ENCODE measurements at places on chromosomes 2 and 18.

DNA sequence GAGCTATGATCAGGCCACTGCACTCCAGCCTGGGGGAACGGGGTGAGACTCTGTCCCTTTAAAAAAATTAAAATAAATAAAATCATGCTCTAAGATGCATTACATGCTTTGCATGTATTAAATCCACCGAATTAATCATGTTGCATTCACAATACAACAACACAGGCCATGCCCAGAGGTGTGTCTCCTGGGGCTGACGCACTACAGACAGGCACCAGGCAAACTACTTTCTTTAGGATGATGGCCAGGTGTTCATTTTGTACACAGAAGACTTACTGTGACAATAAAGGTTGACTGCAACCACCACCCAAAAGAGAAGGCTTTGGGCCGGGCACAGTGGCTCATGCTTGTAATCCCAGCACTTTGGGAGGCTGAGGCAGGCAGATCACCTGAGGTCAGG is 226.8 kb upstream of the PXDN start:
- no peak for DNase-seq

DNA sequence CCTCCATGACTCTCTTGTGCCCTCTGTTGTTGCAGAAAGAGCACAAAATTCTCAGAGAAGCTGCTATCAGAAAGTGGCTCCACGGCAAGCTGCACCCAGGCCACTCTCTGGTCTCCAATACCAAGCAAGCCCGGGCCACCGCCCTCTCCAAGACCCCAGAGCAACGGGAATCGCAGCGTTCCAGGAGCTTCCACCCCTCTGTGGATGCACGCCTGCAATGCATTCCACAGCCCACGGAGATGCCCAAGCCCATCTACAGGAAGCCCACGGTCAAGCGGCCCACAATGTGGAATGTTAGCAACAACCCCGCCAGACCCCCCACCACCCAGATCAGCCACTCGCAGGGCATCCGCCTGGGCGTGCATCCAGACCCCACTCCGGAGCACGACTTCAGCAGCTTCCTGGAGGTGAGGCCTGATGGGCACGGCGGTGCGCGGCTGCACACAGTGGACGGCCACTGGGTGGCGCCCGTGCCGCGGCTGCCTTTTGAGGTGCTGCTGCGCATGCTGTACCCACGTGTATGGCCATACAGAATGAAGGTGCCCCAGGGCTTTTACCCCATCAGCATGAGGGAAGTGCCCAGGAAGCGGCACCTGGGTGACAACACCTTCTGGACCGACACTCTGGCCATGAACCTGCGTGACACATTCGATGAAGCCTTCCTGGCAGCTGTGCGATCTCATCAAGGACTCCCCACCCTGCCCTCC is 6.3 kb downstream of the ANKRD53 start:
- DNase-seq = peak; percentile 82

GRCh38 chr2:641872-642815 is 35.1 kb downstream of the TMEM18 start:
- DNase-seq = no peak

DNA sequence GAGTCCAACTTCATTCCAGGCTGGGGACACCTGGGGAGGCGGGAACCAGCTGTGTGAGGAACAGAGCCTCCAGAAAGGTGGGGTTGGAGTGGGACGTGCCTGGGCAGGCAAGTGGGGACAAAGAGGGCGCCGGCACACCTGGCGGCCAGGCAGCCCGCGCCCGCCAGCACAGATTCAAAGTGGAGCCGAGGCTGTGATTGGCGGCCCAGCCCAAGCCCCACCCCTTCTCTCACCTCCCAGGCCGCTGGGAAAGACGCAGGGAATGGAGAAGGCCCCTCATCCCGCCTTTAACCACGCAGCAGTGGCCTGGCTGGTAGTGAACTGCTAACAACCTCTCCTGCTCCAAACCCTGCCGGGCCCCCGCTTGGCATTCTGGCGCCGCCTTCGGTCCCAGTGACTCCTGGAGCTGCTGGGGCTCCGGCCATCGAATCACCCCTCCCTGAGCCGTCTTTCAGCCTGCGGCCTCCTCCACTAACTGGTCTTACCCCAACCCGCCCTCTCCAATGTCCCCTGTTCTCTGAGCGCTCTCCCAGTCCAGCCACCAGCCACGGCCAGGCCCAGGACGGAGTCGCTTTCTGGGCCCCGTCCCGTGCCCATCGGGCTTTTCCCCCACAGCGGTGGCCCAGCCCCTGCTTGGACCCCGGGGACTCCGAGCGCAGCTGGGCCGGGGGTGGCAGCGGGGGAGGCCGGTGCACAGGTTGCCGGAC is 27.9 kb upstream of the PTMA start:
- peak; percentile 72 for DNase-seq

Data from retina (tissue), 1 donor.